ENCODE measurements at places on chromosomes 2 and 18. TPM values are rescaled to one million over a fixed set of nuclear protein-coding genes. Genes with fewer than 3 reads are reported as not detected.

DNA sequence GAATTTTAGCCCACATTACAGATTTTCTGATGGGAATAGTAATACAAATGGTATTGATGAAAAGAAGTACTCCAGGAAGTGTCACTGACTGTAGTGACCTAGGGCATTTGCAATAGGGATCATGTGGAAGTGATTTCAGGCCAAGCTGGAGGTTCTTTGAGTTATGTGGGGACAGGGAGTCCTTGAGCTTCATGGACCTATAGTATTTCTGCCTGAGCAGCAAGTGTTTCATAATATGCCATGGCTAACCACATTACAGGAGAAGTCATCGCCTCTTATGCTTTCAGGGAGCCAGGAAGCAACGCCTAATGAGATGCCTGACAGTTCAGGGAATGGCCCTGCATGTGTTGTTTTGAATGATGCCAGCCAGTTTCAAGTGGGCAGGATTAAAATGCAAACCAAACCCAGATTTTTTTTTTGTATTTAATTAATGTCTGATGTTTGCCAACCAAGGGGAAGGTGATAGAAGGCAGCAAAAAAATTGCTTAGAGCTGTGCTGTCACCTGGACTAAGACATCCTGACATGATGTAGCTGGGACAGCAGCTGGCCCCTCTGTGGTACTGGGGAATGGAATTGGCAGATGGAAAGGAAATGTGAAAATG, 109.5 kb downstream of the RAPGEF4 start:
- no peak for DNase-seq

DNA sequence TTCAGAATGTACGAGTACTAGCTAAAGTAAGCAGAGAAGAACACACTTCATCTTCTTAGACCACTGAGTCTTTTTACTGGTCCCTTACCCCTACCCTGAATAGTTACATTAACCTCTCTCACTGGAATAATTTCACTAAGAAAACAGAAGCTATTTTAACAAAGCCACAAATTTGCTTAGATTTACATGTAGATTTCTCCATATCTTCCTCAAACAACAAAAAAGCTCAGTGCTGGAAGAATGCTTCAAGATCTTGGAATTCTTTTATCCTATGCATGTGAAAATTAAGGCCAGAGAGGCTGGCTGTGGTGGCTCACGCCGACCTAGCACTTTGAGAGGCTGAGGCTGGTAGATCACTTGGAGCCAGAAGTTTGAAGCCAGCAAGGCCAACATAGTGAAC, 35.2 kb downstream of the MOGAT1 start:
- DNase-seq = no peak

DNA sequence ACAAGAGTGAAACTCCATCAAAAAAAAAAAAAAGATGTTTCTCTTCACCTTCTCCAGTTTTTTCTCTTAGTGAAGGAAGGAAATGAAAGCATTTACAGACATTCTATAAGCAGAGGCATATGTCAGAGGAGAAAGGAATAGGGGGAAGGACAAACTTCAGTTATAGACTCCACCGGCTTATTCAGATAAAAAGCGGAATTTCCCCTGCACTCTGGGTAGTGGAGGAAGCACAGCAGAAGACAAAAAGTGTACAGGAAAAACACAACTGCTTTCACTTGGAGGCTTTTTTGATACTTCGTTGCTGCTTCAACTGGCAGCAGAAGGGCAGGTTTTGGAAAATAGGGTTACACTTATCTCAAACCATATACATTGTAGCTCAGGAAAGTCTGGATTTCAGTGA, 3.2 kb upstream of the MGAT4A start:
- DNase-seq = peak; percentile 82

IL36A gene
- total RNA-seq = 0.23 TPM

Data from activated CD4-positive, alpha-beta T cell treated with anti-CD3 and anti-CD28 coated beads, Interleukin-2, amount 10 ng/mL, durations not matched to agents 24 days and 14 days (primary cell).